ENCODE measurements at places on chromosomes 2 and 18.

DNA sequence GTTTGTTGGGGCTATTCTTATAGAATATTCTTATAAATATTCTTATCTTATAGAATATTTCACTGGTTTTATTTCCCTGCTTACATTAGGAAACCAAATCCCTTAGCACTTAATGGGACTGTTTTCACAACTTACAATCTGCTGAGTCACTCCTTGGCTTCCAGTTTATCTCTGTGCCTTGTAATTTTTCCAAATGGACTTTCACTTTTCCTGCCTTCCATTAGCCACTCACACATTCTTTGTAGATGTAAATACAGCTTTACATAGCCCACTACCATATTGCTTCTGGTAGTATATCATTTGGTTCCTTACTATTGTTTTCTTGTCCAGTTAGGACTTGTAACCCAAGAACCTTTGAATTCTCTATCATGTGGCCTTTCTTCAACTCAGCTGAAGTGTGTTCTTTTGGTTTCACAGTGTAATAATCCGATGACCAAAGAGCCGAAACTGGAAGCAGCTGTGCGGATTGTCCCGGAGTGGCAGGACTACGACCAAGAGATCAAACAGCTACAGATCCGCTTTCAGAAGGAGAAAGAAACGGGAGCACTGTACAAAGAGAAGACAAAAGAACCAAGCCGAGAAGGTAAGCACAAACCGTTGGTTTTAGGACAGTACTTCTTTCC, 96.1 kb downstream of the UGGT1 start:
- DNase-seq = no peak

- no peak for DNase-seq
Measured at GRCh38 chr2:178115271-178115670, 3.0 kb downstream of the RBM45 start.

GRCh38 chr18:8661754-8662559, 43.4 kb upstream of the MTCL1 start:
- DNase-seq = no peak

DNA sequence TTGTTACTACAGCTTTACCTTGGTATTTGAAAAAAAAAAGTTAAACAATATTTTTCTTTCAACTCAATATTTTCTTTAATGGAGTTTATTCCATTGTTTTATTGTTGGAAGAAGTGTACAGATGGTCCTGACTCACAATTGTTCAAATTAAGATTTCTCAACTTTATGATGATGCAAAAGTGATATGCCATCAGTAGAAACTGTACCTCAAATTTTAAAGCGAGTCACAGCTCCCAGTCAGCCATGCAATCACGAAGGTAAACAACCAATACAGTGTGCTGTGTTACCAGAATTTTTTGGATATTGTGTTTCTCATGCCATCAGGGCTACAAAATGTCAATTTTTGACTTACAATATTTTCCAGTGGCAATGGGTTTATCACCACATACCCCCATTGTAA, 54.0 kb upstream of the COL5A2 start:
- DNase-seq = no peak
